ENCODE measurements at places on chromosomes 3 and 15.

DNA sequence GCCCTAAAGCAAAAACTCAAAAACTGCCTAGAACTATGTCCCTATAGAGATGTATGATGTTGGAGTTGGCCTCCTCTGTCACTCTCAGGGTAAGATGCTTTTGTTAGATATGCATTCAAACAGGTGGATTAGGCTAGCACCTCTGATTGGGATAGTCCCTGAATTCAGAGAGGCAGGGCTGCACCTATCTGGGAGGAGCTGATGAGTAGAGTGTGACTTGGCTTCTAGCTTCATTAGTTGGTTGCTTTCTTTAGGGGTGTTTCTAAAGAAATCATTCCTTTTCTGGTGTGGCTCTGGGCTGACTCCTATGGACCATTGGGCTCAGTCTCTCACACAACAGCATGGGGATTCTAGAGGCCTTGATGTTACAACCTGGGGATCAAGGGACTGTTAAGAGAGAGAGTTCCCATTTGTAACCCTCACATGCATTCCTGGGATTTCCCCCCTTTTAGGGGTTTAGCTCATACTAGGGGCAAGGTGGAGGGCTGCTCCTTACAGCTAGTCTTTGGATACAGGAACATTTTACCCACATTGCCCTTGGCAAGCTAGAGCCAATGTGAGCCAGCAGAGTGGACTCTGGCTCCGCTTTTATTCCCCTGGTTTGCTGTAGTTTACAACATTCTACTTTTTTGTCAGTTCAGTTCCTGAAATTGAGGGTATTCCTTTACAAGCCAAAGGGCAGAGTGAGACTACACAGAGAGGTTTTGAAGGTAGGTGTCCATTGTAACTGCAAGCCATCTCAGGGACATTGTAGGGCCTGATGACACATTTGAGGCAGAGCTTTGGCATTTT, 7.5 kb downstream of the ZNF592 start:
- no peak for DNase-seq

GRCh38 chr15:47437491-47437890, 279.8 kb upstream of the SEMA6D start:
- no peak for DNase-seq

DNA sequence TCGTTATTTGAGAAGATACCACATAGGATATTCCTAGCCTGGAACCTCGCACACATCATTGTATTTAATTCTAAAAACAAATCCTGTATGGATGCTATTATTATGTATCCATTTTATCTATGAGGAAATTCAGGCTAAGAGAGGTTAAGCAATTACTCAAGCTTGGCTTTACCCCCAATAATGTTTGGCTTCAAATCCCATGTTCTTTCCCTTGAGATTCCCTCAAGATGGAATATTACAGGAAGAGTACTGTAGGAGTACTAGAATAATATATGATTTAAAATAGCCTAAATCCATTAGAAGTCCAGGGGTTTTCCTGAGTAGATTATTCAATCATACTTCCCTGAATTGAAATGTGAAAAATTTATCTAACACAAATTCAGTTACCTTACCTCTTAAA, 630.2 kb downstream of the ZNF385D start:
- no peak for DNase-seq

- no peak for DNase-seq
Observed at GRCh38 chr3:98966434-98966833, 64.9 kb upstream of the DCBLD2 start.

GRCh38 chr15:75827691-75828090, 15.6 kb upstream of the UBE2Q2 start:
- no peak for DNase-seq

DNA sequence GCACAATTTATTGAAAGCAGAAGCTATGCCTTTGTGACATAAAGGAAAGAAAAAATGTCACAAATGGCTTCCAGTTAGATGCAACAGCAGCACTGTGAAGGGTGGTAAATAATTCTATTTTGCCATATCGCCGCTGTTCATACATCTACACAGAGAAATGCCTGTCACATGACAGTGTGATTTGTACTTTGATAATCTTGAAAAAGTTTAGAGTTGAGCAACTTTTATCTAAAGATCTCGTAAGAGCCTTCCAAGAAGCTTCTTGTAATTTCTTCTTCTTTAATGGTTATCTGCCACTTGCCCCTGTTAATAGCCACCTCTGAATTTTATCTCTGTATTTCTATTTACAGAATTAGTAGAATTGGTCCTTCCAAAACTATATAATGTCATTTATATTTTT, 192.3 kb downstream of the ATP8B4 start:
- no peak for DNase-seq

DNA sequence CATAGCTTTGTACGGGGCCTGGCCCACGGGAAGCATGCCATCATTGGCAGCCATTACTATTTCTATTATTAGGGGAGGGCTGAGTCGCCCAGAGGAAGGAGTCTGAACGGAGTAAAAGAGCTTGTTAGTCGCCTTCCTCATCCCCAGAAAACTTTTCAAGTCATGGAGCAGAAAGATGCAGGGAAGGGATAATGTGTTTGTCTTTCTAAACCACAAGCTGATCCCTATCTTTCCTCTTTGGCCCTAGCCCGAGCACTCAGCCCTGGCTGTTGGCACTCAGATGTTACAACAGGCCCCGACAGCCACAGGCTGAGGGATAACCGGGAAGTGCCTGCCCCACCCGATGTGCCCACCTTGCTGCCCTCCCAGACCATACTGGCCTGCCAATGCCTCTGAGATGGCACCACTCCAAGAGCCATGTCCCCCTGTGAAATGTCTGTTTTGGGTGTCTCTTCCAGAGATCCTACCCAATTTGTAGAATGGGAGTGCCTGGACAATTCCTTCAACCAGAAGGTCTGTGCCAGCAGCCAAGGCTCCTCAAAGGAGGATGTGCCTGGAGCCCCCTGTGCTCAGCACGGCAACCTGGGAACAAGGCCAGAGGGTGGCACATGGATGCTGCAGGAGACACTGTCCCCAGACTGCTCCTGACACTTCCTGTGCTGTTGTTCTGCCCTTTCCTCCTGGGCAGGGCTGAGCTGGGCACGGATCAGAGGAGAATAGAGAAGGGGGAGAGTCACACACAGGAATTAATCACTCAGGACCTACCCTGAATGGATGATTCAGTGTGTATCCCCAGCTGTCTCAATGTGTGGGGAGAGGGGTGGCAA, 10.8 kb downstream of the PAK6 start:
- no peak for DNase-seq

DNA sequence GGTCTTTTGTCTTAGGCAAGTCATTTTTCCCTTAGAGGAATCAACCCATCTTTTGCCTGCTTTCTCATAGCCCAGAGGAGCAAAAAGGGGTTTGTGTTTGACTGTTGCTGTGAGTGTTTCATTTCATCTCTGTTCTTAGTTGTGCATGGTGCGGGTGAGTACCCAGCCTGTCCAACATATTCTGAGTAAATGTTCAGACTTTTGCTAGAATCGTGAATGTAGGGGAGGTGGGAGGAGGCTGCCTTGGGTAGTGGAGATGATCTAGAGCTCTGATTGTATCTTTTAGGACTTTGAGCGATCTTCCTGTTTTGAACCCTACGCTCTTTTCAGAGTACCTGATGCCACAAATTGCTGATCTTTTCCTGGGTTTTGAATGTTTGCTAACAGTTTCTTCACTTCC, 123.1 kb downstream of the ZNF609 start:
- no peak for DNase-seq

DNA sequence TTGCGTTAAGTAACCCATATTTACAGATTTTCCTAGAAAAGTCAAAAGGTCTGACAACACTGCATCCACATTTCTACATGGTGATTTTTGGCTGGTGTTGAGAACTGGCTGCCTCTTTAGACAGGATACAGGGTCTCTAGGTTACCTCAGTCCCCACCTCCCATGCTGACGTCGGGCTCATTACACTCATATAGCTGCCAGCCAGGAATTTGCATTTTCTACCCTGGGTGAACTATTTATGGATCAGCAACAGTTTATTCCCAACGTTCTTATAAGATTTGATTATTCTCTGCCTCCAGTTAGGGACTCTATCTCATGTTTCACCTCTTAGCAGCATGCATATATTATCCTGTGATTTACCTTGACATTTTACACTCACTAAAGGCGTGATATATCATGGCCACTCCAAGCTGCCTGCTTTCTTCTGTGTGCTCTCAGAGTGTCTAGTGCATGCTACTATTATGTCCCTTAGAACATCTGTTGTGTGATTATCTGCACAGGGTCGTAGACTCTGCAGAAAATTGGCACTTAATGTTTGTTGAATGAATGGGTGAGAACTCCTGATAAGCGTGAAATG, 49.0 kb downstream of the CLDN11 start:
- no peak for DNase-seq

DNA sequence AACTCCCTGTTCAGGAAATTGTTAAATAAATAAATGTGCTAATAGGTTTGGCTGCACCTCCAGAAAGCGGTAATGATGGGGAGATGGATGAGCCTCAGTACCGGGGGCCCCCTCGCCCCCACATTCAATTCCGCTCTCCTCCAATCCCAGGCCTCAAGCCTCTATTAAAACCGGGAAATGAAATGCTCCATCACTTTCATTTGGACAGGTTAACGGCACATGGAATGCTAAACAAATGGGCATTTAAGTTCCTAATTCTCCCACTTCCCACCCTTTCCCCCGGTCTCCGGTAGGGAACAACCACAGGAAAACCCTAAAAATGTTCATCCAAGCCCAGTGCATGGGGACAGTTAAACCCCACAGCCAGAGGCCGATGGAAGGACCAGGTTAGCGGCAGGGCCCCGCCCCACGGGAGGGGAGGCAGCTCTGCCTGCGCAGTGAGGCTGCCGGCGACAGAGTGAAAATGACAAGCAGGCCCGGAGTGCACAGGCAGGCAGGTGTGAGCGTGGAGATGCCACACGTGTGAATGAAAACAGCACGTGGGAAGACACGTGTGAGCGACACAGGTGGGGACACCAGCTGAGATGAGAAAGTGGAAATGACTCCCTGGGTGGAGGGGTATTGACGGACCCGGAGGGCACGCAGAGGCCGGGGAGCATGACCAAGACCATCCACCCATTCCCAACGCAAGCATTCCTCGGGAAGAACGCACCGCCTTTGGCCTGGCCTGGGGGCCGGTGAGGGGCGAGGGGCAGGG, 28.1 kb downstream of the RNU5B-1 start:
- DNase-seq, result no peak

- no peak for DNase-seq
Observed at GRCh38 chr3:128551867-128552266, 58.9 kb upstream of the GATA2 start.

- DNase-seq, result no peak
Observed at GRCh38 chr15:26007151-26007550, 144.0 kb upstream of the ATP10A start.

- DNase-seq, result no peak
Observed at GRCh38 chr3:123590685-123591450, 6.0 kb upstream of the HACD2 start.

- no peak for DNase-seq
Observed at GRCh38 chr3:158369279-158369678, 201.7 kb upstream of the MLF1 start.

- no peak for DNase-seq
Observed at GRCh38 chr3:16504242-16504641, 9.3 kb downstream of the RFTN1 start.

DNA sequence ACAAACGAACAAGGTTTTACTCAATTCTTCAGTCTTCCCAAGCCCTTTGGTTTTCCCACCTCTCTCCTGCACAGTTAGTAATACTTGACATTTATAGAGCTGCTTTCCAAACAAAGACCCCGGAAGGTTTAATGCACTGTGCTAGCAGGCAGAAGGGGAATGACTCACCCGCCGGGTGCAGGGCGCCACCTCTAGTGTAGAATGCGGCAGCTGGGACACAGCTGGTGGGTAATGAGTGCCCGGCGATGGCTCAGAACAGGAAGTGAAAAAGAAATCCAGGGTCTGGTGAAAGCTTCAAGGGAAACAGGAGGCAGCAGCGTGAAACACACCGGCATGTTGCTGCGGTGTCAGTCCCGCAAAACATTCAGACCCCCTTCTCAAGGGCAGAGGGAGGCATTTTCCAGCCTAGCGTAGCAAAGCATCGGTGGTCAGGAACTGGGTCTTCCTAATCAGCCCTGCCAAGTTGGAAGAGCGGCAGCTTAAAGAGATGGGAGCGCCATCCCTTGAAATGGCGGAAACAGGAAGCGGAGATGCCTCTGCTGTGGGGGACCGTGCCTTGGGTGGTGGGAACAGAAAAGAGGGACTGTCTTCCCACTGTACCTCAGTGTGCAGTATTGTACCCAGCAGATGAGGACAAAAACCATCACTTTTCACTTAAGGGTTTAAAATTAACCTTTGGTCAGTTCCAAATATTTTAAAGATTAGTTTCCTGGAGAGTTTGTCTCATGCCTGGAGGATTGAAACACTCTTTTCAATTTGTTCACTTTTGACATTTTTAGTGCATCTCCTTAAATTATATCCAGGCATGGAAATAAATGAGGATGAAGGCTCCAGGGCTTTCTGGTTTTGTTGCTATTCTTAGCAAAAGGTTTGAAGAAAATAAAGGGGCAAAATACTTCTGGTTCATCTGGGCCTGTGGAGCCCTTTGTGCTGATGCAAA, 160.7 kb upstream of the MCTP2 start:
- DNase-seq, result no peak
